ENCODE measurements at places on chromosomes 6 and 20.

DNA sequence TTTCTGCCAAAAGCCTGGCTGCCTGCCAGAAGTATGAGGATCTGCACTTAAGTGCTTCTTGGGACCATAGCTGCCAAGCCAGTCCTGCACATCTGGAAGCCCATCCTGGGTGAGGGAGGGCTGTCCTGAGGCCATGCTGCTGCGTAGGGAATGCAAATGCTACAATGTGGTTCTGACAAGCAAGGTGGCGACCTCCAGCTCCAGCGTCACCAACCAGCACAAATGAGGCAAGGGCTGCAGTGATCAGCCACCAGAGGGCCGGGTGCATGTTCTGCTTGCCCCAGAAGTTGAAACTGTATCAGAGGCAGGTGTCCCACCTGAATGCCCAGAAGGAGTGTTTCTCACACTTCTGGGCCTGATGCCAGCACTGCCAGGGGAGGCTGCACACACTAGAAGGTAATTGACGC is 99.1 kb upstream of the KCNQ5 start:
- no peak for DNase-seq

GRCh38 chr6:54633601-54634000 is 213.0 kb upstream of the FAM83B start:
- DNase-seq = no peak

- DNase-seq = no peak
Measured at GRCh38 chr6:15980801-15981200, 148.1 kb upstream of the MYLIP start.

DNA sequence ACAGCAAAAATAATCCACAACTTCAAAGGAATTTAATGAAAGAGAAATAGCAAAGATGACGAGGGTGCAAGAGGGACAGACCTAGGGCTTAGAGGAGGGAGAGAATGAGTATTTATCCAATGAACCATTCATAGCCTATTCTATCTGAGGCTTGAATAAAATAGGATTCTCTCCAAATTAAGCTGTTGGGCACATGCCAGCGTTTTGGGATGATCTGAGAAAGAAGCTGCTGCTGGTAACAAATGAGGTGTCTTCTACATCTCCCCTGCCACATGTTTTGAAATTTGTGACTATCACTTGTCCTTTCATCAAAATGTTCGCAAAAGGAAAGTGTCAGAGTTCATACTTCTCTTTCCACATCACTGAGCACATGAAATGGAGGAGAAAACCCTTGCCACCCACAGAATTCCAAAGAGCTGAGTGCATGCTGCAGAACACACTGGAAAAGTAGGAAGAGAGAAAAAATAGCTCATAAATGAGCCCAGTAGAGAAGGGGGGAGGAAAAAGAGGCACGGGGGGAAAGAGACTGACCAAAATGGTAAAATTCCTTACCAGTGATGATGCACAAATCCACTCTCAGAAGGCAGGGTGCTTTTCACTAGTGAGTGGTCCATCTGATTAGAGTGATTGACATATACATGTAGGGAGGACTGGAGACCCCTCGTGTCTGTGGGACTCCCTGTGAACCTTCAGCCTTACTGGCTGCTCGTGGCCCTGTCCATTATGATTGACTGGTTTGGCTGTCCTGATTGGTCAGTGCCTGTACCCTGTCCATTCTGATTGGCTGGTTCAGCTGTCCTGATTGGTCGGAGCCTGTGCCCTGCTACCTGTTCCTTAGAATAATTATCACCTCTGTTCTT is 180.5 kb downstream of the OGFRL1 start:
- DNase-seq = no peak

GRCh38 chr6:90179190-90180169 is 117.2 kb downstream of the BACH2 start:
- no peak for DNase-seq
